ENCODE measurements at places on chromosomes 6 and 20.

DNA sequence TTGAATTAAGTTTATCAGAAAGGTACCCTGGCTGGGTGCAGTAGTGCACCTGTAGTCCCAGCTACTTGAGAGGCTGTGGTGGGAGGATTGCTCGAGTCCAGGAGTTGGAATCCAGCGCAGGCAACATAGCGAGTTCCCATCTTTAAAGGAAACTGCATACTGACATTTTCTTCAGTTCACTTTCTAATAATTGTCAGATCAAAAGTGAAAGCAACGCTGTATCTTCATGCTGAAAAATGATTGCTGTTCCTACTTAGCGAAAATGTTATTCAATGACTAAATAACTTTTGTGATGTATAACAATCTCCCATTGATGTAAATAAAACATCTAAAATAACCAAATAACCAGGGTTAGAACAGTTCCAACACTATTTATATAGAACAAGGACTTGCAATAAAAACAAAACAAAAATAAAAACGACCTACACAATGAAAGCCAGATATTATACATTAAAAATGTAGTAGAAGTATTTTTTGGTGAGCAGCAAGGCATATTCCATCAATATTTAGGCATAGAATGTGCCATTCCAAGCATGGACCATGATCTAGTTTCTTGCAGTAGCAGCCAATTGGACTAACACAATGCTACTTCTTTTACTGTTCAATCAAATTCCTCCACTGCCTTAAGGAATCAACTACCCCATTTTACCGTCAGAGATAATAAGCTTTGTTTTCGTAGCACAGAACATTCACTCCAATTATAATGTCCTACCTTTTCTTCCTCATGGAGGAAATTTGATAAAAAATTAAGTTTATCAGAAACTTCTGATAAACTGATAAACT is 1.5 kb downstream of the LATS1 start:
- DNase-seq = no peak

- DNase-seq = no peak
Observed at GRCh38 chr6:121351916-121352315, 17.6 kb upstream of the TBC1D32 start.

GRCh38 chr6:96116674-96117073 is 100.9 kb downstream of the FUT9 start:
- DNase-seq = no peak

- no peak for DNase-seq
Observed at GRCh38 chr6:168609914-168610490, 169.0 kb downstream of the SMOC2 start.

GRCh38 chr20:19749618-19750071 is 8.4 kb upstream of the RIN2 start:
- DNase-seq = no peak

- DNase-seq = no peak
Observed at GRCh38 chr20:38875175-38875993, 50.8 kb upstream of the FAM83D start.

DNA sequence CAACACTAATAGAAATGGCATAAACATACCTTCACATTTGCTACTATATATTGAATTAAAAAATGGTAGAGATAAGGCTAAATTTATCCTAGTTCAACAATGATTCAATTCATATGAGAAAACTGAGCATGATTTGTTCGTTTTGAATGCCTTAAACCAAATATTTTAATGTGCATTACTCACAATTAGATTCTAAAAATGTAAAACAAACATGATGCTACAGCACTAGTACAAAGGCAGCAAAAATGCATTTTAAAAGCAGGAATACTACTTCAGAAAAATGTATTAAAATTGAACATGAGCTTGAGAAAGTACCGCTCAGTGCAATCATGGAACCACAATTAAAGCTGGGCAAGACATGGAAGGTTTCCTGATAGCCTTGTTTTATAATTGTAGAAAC is 195.3 kb downstream of the KCNQ5 start:
- no peak for DNase-seq

- no peak for DNase-seq
Observed at GRCh38 chr20:3378138-3378537, 29.3 kb downstream of the DNAAF9 start.

DNA sequence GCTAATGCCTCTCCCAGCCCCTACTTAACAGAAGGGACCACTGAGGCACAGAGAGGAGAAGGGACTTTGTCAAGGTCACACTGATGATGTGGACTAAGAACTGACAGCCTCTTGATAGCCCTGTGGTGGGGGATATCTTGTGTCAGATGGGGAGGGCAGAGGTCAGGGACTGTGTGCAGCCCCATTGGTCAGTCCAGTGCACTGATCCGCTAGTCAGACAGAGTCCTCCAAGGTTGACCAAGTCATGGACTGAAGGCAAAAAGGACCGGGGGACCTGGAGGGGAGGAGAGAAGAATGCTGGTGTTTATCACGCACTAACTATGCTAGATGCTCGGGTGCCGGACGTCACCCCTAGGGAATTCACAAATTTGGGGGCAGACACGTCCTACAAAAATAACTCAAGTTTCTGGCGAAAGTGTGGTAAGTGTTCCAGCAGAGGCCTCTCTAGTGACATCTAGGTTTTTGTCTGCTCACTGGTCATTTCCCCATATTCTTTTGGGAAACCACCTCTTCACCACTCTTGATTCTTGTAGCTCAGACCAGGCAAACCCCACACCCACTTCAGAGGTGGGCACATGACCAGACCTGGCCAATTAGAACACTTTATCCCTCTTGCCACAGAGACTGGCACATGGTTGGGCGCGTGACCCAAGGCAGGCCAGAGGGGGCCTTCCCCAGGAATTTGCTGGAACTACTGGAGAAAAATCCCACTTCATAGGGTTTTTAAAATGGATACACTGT is 21.0 kb downstream of the TCF15 start:
- peak; percentile 11 for DNase-seq

- DNase-seq = no peak
Observed at GRCh38 chr6:84639396-84639795, 125.0 kb downstream of the TBX18 start.

DNA sequence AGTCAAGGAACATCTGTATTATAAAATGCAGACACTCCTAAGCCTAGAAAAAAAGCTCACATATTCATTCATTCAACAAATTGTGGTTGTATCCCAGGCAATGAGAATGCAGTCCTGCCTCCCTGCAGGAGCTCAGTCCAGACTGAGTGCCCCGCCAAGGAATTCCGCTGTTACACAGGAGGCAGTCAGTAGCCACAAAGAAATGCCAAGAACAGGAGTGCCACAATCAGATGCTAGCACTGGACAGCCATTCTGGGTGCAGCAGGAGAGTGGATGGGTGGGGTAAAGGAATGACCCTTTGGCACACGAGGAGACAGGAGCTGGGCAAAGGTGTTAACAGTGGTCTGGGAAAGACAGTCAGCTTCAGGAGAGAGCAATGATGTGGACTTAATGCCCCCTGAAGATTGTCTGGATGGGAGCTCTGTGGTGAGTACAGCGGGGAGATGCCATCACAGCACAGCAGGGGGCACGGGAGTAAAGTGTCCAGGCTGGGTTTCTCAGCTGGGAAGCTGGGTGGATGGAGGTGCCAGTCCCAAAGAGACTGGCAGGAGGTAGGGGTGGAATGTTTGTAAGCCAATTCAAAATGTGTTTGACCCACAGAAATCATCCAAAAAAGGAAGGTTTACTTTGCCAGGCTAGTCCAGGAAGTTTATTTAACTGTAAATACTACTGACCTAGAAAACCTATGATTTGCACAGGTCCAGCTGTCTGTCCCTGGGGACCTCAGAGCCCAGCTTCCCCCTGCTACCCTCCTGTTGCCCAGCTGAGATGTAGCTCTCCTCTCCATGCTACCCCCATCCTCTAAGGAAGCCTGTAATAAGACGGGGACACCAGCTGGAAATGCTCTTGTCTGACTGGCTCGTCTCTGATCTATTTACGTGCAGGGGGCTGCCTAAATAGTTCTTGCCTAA is 84.1 kb downstream of the SLC23A2 start:
- DNase-seq = no peak

DNA sequence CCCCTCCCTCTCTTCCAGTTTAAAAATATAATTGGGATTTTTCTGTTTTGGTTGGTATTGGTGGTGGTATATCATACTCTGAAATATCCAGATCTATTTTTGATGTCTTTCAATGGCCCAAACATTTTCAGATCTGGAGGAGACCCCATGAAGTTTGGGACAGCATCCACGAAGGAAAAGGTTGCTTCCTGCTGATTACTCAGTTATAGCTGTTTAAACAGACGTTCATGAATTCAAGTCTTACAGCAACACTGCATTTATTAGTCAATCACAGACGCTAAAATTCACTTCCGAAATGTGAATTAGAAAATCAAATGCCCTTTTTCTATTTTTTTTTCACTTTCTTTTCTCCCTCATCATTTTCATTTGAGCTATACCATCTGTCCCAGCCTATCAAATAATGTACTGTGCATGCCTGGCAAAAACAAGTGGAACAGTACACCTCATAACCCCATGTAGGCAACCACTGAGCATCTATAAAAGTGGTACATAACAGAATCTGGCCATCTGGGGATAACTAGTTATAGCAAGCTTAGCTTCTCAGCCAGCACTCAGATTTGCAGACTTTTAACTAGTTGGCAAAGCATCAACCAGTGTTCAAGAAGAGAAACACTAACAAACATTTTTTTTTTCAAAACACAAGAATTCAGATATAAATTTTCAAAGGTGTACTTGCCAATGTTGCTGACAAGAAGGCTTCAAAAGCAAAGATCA is 124.5 kb downstream of the HIVEP2 start:
- DNase-seq = no peak

GRCh38 chr6:31792761-31793171 is 2.8 kb downstream of the VARS1 start:
- DNase-seq = no peak

DNA sequence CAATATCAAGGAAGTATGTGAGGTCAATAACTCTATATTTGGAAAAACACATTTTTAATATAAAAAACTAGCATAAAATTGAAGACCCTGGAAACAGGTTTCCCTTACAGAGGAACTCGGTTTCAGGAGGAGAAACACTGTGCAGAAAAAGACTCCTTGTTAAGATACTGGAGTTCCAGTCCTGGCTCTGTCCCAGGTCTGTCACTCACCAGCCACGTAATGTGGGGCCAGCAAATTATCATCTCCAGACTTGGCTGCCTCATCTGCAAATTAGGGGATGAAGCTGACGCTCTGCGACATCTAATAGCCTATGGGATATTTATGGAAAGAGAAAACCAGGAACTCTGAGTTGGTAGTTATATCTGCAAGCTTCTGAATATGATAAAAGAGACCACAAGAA is 702.7 kb downstream of the EPHA7 start:
- no peak for DNase-seq

DNA sequence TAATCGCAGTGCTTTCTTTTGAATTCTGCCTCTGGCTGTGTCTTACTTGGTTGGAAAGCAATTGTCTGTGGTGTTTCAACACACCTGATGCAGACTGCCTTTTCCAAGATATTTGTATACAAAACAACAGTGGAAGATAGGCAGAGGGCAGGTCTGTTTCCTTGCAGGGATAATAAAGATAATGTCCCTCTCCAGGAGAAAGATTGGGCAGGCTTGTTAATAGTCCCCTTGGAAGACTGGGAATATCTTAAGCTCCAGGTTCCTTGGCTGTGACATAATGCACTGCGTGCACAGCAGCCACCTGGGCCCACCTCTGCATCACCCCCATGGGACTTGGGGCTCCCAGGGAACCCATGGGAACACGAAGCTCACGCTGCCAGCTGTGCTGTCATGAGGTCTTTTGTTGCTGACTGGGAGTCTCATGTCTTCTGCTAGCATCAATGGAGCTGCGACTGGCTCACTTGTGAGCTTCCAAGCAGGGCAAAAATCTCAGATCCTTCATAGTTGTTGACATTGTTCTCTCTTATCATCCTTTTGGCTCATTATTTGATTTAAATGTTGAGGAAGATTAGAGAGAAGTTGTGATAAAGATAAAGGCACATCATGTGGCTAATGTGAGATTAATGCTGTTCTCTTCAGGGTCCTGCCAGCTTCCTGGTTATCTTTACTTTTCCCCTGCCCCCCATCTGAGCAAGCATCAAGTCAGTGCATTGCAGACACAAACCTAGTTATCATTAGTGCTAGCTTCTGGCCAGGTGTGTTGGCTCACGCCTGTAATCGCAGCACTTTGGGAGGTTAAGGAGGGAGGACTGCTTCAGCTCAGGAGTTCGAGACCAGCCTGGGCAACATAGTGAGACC is 107.1 kb upstream of the ASF1A start:
- no peak for DNase-seq

GRCh38 chr6:164195942-164196281 is 781.4 kb downstream of the QKI start:
- no peak for DNase-seq

DNA sequence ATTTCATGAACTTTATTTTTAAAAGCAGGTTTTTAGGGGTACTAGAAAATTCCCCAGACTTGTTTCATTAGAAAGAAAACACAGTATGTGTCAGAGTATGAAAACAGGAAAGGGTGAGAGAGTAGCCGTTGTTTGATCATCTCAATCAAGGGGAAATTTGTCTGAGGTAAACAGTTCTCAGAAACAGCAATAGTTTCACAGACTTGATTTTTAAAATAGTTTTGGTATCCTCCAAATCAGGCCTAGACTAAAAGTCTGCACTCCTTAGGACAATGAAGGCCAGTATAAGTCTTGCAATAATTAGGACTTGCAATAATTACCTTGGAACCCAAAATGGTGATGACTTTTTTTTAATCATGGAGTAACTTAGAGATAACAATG is 176.6 kb upstream of the TAB2 start:
- DNase-seq = no peak

DNA sequence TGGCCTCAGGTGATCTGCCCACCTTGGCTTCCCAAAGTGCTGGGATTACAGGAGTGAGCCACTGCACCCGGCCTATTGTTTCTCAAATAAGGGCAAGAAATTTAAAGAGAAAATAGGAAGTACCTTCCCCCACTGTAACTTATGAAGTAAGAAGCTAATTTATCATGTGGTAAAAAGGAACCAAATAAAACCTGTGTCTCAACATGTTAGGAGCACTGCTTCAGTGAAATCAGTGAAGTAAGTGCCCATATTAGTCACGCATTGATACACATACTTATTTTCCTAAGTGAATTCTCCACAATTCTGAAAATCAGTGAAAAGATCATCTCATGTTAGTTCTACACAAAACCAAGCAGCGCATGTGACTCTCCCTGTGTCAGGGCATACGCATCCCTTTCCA is 14.2 kb upstream of the LPA start:
- DNase-seq = no peak

- no peak for DNase-seq
Observed at GRCh38 chr6:4936681-4937041, 67.2 kb downstream of the RPP40 start.

- no peak for DNase-seq
Observed at GRCh38 chr6:6798448-6798860, 209.9 kb downstream of the LY86 start.

DNA sequence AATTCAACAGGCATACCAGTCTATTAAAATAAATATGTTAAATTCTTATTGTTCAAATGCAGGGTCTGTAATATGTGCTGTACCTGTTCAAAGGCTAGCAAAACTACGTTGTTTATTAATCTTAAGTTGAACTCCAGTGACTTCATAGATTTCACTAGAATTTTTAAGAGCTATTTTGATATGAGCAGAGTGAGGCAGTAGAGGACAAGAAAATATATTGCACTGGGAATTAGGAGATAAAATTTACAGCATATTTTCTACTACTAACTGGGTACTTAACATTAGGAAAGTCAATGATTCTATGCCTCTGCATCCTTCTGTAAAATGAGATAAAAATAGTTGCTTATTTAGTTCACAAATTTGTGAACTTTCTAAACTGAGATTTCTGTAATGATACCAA is 162.2 kb upstream of the BMP5 start:
- DNase-seq = no peak

GRCh38 chr6:53179961-53180651 is 31.5 kb upstream of the GCM1 start:
- no peak for DNase-seq
